ENCODE measurements at places on chromosomes 16 and 17. TPM values are rescaled to one million over a fixed set of nuclear protein-coding genes. Genes with fewer than 3 reads are reported as not detected.
A peak's percentile ranks its signal among the peaks of the same experiment; 100 is the strongest.

DNA sequence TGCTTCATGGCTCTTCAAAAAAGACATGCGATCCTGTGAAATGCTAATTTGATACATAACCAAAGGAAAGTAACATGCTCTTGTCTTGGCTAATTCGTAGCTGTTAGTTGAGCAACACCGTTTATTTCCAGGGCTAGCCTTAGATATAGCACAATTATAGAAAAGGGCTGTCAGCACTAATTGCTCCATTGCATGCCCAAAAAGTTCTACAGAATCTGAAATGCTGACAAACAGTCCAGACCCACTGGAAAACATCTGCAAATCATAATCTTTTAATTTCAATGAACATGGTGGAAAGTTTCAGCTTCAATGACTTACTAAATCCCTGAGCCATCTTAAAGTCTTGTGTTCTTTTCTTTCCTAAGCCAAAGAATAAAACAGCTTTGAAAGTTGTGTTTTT, 42.9 kb upstream of the NUDT7 start:
- DNase-seq: no peak

XYLT1 gene
- 1.7 TPM for total RNA-seq

ABCA8 gene
- total RNA-seq: 12.6 TPM

- no peak for DNase-seq
These were observed 3.3 kb upstream of the ABCC3 start for GRCh38 chr17:50631195-50631907.

GRCh38 chr16:1991135-1991551, 1.4 kb downstream of the SYNGR3 start:
- no peak for DNase-seq

GRCh38 chr16:50627419-50627818, 53.7 kb downstream of the SNX20 start:
- DNase-seq: peak; percentile 38

DNA sequence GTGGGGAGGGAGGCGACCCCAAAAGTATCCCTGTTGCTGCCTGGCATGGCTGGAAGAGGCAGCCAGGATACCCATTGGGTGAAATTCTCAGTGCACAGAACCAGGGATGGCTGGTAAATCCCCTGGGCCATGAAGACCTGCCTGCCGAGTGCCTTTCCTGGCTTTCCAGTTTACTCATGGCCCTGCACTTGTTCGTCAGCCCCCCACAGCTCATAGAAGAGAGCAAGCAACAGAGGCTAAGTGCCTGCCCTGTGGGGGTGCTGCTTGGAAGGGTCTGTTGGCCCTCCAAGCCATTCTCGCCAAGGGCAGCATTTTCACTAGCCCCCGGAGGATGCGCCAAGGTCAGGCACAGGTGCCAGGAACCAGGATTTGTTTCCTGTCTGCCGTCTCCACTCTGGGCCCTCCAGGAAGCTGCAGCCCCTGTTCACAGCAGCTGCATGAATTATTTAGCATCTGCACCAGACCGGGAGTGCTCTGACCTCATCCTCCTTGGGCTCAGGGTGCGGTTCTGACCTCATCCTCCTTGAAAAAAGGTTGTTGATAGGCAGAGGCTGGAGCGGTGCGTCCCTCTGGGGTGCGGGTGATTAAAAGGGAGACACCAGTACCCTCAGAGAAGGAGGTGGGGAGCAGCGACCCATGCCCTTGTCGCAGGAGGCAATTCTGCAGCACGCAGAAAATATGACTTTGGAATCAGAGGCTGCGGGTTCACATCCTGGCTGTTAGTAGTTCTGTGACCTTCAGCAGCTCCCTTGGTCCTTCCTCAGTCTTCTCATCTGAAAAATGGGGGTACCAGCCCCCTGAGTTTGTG, 14.2 kb upstream of the CD300A start:
- DNase-seq: no peak

DNA sequence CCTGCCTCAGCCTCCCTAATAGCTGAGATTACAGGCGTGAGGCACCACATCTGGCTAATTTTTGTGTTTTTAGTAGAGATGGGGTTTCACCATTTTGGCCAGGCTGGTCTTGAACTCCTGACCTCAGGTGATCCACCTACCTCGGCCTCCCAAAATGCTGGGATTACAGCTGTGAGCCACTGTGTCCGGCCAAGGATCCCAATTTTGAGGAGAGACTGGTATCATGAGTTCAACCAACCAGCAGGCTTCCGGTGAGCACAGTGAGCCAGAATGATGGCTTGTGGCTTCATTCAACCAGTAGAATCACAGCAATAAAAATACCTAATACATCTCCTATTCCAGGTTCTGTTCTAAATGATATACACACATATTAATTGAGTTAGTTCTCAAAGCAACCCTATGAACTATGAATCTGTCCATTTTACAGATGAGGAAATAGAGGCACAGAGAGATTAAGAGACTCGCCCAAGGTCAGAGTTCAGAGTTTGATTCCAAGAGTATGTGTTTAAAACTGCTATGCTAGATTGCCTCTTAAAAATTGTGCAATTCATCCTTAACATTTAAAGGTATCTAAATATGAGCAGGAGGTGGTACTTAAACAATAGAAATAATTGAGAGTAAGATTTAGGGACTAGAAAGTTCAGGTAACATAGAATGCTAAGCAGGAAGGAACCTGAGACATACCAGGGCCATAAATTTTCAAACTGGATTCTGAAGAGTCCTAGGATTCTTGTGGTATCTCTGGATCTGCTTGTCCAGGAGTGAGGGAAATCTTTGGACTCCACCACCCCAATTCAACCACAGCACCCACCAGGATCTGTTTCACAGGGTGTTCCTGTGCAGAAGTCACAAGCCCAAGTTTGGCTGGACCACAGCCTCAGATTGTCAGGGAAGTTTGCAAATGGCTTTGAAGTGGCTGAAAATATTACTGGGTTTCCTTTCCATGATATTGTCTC, 25.1 kb downstream of the CCDC42 start:
- no peak for DNase-seq

SMIM36 gene
- total RNA-seq: not detected

DNA sequence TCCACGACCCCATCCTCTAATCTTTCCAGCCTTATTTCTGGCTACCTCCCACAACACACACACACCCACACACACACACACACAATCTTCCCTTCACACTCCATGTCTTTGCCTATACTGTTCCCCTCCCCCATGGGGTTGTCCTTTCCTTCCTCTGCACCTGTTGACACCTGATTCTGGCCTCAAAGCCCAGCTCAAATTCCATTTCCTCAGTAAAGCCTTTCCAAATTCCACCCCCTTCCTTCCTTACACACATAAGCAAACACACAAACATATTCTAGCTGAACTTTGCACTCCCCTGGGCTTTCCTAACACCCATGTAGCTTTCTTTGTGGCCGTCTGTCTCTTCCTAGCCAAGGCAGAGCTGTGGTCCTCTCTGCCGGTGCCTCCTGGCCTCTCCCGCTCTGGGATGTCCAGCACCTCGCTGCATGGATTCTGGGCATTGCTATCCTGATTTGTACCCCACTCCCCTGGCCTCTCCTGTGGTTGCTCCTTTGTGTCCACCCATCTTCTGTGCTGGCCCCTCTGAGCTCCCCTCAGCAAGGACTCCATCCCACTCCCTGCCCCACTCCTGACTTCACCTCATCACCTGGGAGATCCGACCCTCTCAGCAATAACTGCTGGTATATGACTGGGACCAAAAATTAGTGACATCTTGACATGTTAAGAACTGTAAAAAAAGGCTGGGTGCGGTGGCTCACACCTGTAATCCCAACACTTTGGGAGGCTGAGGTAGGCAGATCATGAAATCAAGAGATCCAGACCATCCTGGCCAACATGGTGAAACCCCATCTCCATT, 8.4 kb upstream of the SRCIN1 start:
- no peak for DNase-seq

DNA sequence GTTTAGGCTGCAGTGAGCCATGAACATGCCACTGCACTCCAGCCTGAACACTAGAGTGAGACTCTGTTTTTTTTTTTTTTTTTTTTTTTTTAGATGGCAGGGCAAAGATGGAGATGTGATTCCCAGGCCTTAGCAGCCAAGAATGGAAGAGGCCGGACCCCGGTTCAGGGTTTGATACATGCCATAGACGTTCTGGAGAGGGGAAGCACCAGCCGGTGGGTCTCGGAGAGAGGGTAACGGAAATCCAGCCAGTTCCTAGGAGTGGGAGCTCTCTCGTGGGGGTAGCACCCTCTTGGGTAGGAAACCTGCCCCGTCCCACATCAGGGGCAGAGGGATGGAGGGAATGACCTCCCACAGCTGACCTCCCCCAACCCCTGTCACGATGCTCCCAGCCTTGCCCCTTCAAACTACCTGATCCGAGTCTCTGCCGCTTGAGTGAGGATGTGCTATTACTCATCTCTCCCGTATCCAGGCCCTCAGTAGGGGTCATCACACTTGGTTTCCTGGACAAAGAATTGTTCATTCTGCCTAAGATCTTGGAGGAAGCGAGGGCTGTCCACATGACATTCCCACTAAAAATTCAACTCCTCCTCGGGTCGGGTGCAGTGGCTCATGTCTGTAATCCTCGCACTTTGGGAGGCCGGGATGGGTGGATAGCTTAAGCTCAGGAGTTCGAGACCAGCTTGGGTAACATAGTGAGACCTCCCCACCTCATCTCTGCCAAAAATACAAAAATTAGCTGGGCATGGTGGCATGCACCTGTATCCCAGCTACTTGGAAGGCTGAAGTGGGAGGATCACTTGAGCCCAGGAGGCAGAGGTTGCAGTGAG, 47.3 kb downstream of the MIS12 start:
- DNase-seq: no peak

DNA sequence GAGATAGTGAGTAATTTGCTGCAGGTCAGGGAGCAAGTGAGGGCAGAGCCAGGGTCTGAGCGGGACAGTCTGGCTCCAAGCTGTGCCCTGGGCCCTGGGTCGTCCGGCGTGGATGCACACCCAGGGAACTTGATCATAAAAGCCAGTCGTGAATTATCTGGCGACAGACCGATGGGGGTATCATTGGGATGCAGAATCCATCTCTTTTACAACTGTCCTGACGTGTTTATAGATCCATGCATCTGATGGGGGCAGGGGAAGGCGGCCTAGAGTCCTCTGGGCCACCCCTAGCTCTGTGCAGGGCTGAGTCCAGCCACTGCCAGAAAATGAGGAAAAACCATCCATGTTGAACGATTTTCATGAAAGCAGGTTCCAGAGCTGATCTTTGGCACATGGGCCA, 332.8 kb downstream of the C16orf95 start:
- no peak for DNase-seq

DNA sequence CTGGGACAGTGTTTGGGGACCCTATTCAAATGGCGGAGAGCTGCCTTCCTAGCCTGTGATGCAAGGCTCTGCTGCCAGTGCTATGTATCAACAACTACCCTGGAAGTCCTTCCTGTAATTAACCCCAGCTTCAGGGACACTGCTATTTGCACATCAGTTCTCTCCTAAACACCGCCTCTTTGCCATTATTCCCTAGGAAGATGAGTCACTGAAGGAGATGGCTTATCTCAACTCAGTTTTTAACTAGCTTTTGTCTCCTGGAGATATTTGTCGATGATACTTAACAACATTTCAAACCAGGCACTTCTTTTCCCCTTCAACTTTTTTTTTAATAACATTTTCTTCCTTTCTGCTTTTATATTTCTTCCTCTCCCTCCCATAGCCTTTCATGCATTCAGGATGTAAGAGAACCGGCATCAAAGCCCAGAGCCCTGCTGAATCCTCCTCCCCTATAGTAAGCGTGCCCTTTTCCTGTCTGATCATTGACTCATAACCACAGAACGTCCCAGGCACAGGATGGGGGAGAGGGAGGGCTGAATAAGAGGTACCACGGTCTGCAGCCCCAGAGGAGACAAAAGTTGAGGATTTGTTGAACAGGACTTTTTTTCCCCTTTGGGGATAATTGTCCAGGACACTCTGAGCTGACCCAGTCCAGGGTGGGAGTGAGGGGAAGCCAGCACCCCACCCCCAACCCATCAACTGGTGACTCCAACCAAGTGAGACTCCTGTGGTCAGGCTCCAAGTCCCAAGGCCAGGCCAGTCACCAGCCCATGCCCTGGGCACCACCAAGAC, 387.8 kb upstream of the SALL1 start:
- DNase-seq: no peak

GRCh38 chr17:27502526-27503324, 46.5 kb downstream of the KSR1 start:
- no peak for DNase-seq

DNA sequence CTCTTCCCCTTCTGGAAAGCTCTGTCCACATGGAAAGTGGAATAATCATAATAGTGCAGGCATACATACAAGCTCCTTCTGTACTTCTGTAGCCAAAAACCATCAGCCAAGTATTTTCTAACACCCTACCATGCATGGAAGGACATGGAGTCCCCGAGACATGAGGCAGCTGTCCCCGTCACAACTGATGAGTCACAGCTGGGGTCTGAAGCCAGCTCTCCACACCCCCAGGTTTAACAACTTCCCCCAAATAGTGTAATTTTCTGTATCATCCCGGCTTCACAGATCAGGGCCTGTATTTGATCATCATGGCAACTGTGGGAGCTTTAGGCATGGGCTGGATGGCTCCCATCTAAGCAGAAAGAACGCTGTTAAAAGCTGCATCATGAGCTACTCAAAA, 16.6 kb downstream of the C16orf96 start:
- DNase-seq: no peak

GRCh38 chr16:67967958-67968399, 458 bp downstream of the SLC12A4 start:
- DNase-seq: peak; percentile 60

DNA sequence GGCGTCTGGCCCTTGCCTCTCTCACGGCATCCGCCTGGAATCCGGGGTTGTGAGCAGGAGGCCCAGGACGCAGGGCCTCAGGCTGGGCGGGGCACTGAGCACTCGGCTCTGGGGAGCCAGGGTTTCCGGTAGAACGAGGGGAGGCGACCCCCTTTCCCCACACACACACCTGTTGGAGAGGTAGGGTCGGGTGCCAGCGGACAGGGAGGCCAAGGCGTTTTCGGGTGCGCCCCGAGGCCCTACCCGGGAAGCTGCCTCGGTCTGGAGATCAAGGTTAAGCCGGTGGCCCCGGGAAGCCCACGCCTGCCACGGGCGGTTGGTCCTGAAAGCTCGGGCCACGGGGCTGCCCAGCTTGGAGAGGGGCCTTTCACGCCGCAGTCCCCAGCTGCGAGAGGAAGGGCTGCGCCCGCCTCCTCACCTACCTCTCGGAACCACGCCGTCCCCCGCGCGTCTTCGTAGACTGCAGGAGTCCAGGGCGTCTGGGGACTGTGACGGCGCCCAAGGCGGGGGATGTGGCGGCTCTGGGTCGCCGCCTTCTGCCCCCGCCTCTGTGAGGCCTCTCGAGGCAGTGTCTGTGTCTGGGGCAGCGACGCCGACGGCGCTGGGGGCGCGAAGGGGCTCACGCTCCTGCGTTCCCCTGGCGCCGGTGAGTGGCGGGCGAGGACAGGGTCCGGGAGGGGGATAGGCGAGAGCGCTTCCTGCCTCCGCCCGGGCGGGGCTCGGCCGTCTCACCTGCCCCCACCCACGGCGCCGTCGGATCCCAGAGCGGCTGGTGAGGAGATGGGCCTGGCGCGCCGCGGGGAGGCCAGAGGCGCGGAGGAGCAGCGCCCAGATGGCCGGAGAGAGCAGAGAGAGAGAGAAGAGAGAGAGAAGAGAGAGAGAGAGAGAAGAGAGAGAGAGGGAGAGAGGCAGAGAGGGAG, 20.3 kb upstream of the HOXB9 start:
- DNase-seq: no peak

RAB40C gene
- total RNA-seq: 12.3 TPM

GRCh38 chr16:29971304-29971703, 2.4 kb upstream of the TAOK2 start:
- no peak for DNase-seq
